ENCODE measurements at places on chromosomes 3 and 15.

GRCh38 chr3:52531860-52532516 lies 1.7 kb downstream of the NT5DC2 start:
- DNase-seq = no peak

DNA sequence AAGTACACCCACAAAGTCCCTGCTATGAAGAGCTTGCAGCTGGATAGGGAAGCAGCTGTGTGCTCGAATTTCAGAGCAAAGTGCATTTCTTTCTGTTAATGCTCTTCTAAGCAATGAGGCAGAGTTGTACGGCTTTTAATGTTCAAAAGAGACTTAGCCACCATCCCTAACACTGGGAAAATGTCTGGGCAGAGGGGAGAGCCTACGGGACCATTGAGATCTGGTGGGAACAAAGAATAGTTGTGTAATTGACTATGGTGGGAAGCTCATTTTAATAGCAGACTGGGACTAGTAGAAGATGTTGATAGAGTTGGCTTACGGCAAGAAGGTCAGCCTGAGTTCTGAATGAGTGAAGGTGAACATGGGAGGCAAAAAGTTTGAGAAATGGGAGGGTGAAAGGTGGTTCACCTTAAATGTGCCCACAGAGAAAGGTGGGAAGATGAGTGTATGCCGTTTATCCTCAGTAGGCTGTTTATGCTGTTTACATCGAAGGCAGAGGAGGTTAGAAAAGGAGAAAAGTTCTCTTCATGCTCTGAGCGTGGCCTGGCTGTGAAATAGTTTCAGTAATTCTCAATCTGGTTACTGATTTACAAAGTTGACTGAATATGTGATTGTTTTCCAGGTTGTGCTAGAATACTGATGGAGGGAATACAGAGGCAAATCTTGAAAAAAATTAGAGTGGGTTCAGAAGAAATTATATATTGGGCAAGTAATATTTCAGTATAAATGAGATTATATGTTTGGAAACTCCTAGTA lies 22.9 kb upstream of the UTS2B start:
- no peak for DNase-seq

GRCh38 chr15:56732135-56732885 lies 999 bp downstream of the ZNF280D start:
- DNase-seq = peak; percentile 44

- peak; percentile 44 for DNase-seq
These were observed 28.6 kb upstream of the NDUFB4 start for GRCh38 chr3:120567370-120568201.

GRCh38 chr3:193452338-193452737 lies 73.8 kb upstream of the ATP13A5 start:
- DNase-seq = no peak

DNA sequence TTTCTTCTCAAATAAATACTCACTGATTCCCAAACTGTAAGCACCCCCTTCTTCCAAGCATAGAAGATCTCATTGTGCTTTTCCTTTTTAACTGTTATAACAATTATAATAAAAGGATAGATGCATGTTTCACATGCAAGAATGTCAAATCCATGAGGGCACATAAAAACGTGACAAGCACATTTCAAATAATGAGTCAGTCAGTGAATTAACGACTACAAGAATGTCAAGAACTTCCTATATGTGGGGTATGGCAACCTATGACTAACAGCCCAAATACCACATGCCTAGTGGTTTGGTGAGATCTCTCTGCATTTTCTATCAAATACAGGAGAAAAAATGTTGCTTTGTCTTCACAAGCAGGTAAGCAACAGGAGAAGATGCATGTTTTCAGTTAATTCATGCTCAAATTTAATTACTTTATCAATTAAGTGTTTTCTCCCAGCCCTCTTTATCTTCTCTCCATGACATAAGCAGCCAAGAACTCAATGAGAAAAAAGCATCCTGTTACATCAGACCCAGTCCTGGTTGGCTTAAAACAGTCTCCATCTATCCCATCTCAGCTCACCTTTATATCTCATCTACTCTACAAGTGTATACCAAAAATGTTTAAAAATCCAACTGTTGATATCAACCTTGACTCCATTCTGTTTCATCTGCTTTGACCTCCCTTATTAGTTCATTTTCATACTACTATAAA lies 181.5 kb upstream of the LMCD1 start:
- peak; percentile 67 for DNase-seq

- DNase-seq = no peak
These were observed 151.8 kb upstream of the TSC22D2 start for GRCh38 chr3:150256318-150256717.

DNA sequence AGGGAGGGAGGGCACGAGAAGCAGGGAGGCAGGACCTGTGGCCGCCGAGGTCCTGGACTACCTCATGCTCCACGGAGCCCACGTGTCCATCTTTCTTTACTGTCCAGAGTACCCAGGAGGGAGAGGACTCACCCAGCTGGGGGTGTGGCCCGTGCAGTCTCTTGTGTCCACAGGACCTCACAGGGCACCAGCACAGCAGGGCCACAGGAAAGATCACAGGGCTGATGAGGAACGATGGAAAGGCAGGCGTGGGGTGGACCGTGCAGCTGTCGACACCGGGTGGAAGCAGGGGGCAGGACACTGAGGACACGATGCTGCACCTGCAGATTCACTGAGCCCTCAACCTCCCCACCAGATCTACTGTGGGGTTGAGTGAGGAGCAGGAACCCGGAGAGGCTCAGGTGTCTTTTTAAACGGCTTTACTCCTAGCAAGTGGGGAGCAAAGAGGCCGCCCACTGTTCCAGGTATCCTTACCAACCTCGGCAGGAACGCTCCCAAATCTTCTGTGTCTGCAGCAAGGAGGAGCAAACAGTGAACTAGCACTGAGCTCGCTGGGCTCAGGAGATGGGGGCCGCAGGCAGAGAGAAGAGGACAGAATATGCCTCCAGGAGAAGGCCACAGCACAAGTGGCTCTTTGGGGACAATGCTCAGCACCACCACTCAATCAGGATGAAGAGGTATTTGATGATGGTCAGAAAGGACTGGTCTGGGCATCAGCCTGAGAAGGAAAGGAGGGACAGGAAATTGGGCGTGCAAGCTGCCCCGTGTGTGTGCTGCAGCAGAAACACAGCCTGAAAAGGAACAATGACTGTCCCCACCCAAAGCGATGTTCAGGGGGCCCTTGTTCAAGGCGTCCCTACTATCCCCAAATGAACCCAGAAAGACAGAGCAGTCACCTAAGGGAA lies 198.8 kb downstream of the XXYLT1 start:
- no peak for DNase-seq

GRCh38 chr3:49607796-49608195 lies 53.5 kb downstream of the BSN start:
- no peak for DNase-seq

Measured in brain microvascular endothelial cell (primary cell).